Substantia nigra (tissue), 51 donors: ENCODE measurements at places on chromosomes 4 and X.

DNA sequence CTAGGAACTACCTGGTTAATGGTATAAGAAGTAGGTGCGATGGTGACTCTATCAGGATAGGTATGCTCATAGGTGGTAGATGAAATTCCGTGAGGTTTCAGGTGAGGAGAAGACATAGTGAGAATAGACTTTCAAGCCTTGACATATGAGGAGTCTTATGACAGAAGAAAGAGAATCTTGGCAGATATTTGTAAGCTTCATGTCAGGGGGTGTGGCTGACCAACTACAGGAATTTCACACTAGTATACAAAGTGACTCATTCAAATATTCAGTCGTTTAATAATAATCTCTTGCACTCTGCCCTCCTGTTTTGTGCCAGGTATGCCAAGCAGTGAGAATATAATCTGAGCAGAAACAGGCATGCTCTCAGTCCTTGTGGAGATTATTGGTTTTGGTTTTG, 22.8 kb downstream of the PACRGL start:
- no peak for DNase-seq

DNA sequence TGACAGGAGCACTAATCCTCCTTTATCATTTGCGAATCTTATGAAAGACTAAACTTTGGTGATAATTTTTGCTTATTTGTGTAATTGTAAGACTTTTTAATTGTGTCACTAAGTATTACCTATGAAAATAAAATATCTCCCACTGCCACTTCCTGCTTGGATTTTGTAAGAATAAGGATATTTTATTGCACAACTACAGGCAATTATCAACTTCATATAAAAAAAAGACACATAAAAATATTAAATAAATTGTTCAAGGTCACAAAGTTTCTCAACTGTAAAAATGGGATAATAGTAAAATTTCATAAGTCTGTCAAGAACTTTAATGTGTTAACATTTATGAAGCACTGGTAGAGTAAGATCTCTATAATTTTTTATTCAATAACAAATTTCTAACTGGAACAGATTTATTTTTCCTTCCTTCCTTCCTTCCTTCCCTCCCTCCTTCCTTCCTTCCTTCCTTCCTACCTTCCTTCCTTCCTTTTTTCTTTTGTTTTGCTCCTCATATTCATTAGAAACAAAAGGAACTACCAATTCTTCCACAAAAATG, 527.6 kb upstream of the FAM47C start:
- no peak for DNase-seq

- DNase-seq, result no peak
Measured at GRCh38 chr4:129950217-129950616, 854.3 kb downstream of the C4orf33 start.

GRCh38 chrX:65502618-65503017, 32.0 kb downstream of the LAS1L start:
- no peak for DNase-seq

DNA sequence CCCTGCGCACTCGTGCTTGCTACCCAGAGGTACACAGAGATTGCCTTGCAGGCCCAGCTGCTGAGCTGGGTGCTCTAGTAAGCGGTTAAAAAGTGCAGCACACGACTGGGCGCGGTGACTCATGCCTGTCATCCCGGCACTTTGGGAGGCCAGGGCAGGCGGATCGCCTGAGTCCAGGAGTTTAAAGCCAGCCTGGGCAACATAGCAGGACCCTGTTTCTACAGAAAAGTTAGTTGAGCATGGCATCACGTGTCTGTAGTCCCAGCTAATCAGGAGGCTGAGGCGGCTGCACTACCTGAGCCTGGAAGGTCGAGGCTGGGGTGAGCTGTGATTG, 5.5 kb downstream of the UVSSA start:
- DNase-seq, result no peak

DNA sequence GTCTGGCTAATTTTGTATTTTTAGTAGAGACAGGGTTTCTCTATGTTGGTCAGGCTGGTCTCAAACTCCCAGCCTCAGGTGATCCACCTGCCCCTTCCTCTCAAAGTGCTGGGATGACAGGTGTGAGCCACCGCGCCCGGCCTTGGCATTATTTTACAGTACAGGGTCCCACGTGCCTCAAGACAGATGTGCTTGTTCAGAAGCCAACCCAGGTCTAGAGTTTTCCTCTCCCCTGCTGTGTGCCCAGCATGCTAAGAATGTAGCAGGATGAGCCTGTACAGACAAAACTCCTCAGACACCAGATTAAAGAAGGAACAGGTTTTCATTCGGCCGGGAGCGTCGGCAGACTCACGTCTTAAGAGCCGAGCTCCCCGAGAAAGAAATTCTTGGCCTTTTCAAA, 42.2 kb downstream of the CRLF2 start:
- DNase-seq, result no peak

DNA sequence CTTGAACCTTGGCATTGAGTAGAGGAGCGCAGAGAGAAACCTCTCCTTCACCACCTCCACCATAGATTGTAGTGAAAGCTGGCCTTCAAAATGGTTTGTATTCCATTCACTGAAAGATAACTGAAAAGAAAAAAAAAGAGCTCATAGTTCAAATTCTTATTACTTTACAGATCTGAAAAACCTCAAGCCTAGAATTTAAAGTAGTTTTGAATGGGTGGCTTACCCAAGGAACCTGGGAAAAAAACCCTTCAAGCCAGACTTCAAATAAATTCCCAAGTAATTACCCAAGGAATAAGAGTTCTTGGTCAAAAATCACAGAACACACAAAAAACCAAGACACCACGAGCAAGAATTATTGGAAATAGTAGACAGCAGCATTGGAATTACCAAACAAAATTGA, 83.6 kb upstream of the TMEM33 start:
- DNase-seq, result no peak

DNA sequence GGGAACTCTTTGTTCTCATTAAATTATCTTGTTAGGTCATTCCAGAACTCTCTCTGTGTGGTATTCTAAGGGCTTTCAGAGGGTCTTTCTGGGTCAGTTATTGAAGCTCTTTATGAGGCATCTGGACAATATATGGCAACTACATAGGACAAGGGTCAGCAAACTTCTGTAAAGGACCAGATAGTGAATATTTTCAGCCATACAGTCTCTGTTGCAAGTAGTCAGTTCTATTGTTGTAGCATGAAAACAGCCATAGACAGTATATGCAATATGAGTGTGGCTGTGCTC, 35.1 kb downstream of the HADH start:
- DNase-seq, result no peak

DNA sequence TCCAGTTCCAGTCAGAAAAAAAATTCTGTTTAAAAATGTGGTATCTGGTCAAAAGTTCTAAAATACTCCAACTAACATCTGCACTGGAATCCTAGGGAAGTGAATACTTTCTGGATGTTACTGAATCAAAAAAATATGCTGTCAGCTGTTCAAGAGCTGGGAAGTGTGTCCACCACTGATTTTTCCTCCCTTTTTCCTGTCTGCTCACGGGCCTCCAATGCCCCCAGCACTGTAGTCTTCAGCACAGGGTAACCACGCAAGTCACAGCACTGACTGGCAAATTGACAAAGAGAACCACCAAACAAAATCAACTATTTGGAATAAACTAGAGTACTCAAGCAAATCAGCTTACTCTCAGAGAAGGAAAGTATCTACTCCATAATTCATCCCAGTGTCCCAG, 9.9 kb downstream of the VEGFC start:
- DNase-seq, result no peak

- no peak for DNase-seq
Measured at GRCh38 chrX:333611-334311, 15.2 kb upstream of the GTPBP6 start.

GRCh38 chrX:154025230-154025629, 5.5 kb upstream of the IRAK1 start:
- DNase-seq, result no peak

- DNase-seq, result no peak
Measured at GRCh38 chrX:103674531-103675454, 11.7 kb downstream of the MORF4L2 start.

DNA sequence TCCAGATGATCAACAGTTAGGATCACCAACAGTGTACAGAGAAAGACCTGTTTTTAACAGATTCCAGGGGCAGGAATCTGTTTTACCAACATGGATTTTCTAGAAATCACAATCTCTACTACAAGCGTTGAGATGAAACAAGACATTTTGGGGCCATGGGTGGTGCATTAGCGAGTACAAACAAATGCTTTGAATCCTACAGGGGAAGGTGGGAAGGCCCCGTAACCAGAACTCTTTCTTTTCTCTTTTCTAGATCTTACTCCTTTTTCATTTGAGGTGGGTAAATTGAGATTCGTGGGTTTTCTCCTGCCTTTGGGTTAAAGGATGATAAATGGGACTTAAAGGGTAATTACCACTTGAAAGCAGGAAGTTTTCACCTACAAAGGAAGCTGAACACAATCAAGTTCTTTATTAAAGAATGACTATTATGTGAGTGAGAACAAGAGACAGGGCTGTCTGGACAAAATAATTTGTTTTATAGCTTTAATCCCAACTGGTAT, 189.9 kb upstream of the ANXA3 start:
- DNase-seq, result no peak

GRCh38 chr4:106627051-106627450, 258.5 kb upstream of the GIMD1 start:
- DNase-seq, result no peak

- no peak for DNase-seq
Measured at GRCh38 chrX:107429090-107429489, 20.4 kb upstream of the FRMPD3 start.

GRCh38 chrX:136159611-136160025, 12.3 kb downstream of the FHL1 start:
- DNase-seq, result no peak

DNA sequence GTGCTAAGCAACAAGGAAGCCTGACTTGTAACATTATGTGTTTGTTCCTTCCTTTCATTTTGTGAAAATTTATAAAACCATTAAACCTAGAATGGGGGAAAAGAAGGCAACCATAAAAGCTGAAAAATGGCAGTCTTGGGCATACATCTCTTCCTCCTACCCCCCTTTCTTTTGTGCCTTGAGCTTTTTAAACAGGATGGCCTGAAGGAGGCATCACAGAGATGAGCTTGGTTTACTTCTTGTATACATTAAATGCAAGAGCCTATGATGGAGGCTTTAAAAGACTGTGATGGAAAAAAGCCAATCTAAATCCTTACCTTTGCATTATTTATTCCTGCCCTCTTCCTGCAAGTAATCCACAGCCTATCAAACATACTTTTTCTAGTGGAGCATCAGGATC, 36.2 kb upstream of the ADH7 start:
- DNase-seq, result no peak

- DNase-seq, result no peak
Measured at GRCh38 chrX:56728752-56729151, 291 bp upstream of the NBDY start.

GRCh38 chrX:100381619-100382018, 28.5 kb downstream of the PCDH19 start:
- DNase-seq, result no peak

GRCh38 chr4:141376769-141377168, 156.1 kb downstream of the ZNF330 start:
- no peak for DNase-seq

- DNase-seq, result no peak
Measured at GRCh38 chr4:142126890-142127497, 490.6 kb downstream of the IL15 start.

- DNase-seq, result no peak
Measured at GRCh38 chr4:83046693-83047473, 11.9 kb downstream of the COPS4 start.

DNA sequence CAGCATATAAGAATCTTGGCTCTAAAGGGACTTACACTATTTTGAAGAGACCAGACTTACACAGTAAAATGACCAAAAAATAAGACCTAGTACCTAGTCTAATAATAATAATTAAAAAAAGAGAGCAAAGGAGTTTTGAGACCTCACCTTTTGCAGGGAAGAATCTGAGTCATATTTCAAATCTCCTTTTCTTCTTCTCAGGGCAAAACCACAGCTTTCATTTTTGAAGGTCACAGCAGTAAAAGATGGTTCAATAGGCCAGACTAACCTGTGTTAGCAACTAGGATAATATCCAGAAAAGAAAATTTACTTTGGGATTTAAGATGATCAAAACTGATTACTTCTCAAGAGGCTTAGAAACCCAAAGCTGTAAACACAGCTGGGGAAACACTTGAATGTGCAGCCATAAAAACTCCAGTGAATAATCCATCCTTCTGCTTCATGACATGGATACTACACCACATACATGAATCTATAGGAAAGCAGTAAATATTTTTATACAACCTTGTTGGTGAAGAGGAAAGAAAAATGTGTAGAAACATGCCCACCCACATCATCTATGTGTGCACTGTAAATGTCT, 25.9 kb upstream of the LNX1 start:
- DNase-seq, result no peak

GRCh38 chrX:25226151-25226550, 210.4 kb upstream of the ARX start:
- no peak for DNase-seq

DNA sequence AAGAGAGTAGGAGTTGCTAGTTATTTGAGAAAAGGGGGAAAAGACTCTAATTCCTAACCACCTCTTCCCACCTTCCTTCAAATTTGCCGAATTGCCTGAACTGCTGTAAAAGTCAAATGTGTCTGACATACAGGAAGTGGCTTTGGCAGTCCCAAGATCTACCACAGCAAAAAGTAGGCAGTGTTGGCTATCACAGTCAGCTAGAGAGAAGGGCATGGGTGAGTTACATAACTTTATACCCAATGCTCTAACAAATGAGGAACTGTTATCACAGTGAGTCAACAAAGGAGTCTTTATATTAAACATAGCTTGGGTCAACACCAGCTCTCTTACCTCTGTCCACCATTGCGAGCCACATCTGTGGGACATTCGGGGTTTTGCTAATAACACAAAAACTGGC, 2.4 kb upstream of the MBNL3 start:
- peak; percentile 0 for DNase-seq

GRCh38 chr4:2332976-2333319, 71.0 kb upstream of the MXD4 start:
- no peak for DNase-seq

DNA sequence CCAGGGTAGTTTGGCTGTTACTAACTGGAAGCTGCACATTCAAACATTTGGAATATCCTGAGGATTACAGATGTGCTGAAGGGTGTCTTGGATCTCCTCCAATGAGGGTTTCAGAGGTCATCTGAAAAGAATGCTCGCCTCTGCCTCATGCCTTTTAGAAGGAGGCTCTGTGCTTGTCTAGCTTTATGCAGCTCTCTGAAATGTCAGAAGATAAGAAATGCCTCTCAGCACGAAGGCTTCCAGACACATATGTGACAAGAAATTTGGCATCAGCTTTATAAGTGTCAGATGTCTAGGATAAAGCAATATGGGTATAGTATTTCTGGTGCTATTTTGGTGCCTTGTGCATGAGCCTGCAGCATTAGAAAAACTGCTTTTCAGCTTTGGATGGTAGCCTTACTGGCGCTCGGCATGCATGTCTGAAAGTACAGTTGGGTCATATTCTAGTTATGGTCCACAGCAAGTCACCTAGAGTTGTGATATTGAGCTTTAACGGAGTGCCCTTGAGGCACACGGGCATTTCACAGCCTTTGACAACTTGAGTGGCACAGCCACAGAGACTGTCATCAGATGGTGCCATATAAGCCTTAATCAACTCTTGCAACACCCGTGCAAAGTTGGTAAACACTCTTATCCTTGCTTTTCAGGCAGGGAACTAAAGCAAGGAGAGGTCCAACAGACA, 70.8 kb upstream of the PGRMC2 start:
- no peak for DNase-seq
